Smooth muscle cell of the pulmonary artery (primary cell): ENCODE measurements at places on chromosomes 1 and 21. TPM values are rescaled to one million over a fixed set of nuclear protein-coding genes. Genes with fewer than 3 reads are reported as not detected.

YOD1 gene
- total RNA-seq, result 7.1 and 8.5 TPM in 2 replicates

OR2G6 gene
- total RNA-seq, result not detected in 2 replicates

PADI2 gene
- total RNA-seq, result 0.39 and 0.53 TPM in 2 replicates

PPP1R12B gene
- total RNA-seq, result 19.4 and 21.9 TPM in 2 replicates

CD34 gene
- total RNA-seq, result 0.13 and 0.39 TPM in 2 replicates

KRTAP6-2 gene
- not detected in 2 replicates for total RNA-seq
